ENCODE measurements at places on chromosomes 4 and X.

GRCh38 chr4:64729561-64729960, 320.3 kb upstream of the TECRL start:
- DNase-seq, result no peak

DNA sequence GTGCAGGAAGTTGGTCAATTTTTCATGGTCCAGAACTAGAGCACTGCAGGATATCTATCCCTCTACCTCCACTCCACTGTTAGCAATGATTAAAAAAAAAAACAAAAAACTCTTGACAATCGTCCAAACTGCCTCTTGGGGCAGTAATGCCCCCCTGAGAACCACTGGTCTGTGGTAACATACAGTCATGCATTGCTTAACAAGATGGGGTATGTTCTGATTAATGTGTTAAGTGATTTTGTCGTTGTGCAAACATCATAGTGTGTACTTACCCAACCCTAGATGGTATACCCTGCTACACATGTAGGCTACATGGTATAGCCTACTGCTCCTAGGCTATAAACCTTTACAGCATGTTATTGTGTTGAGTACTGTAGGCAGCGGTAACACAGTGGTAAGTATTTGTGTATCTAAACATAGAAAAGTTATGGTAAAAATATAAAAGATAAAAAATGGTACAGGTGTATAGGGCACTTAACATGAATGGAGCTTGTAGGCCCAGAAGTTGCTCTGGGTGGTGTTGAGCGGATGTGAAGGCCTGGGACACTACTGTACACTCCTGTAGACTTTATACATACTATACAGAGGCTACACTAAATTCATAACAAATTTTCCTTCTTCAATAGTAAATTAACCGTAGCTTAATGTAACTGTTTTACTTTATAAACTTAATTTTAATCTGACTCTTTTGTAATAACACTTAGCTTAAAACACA, 34.1 kb downstream of the ART3 start:
- DNase-seq, result no peak

DNA sequence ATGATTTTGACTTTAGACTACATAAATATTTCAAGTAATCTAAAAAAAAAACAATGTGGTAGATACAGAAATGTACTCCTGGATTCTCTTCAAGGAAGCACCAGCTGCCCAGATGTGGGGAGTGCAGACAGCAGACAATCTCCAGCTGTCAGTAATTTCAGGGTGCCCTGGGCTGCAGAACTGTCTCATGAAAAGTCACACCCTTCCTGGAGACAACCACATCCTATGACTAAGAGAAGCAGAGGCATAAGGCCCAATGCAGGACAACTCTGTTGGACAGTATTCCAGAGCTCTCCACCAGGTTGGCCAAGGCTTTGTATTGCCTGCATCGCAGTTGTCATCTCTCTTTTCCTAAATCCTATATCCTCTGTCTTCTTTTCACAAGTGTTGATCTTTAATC, 34.4 kb upstream of the BLTP1 start:
- DNase-seq, result no peak

DNA sequence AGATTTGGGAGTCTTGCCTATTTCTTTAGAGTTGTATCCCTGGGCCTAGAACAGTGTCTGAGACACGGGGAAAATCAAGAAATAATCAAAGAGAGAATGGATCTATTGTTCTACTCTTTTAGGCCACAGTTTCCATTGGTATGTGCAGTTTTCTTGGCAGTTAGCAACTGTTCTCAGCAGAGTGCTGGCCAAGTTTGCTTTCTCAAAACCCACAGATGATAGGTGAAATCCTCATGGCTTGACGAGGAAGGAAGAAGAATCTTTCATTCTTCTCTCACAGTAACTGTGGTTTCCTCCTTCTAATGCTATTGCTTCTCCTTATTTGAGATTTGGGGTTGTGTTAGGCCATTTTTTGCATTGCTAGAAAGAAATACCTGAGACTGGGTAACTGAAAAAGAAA, 42.2 kb downstream of the AGA start:
- no peak for DNase-seq

- DNase-seq, result no peak
Measured at GRCh38 chrX:42530027-42530426, 247.9 kb downstream of the PPP1R2C start.

DNA sequence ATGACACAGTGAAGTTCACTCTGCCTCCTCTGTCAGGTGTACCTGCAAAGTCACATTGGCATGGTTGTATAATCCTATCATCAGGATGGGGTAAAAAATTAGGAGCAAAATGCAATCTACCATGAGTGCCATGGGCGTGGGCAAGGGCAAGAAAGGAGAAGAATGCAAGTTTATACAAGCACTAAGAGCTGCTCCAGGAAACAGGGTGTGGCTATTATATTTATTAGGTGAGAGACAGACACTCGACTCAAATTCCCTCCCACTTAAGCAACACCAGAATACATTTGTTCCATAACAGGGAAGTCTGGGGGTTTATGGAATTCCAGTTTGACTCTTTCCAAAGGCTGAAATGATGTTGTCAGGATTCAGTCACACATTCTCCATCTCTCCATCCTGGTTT, 378.8 kb downstream of the BCOR start:
- no peak for DNase-seq

DNA sequence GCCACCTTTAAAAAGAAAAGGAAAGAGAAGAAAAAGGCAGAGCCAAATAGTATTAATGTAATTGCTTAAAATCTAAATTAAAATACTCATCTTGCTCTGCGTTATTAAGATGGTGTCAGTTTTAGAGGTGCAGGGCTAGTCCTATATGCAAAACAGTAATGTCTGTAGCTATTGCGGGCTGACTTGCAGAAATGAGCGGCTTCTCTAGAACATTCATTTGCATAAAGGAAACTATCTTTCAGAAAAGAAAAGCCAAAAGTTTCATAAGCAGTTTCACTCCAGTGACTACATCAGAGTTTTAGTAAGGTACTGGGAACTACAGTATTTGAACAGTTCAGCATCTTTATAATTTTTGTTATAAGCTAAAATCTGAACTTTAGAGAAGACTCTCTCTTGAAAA, 6.0 kb downstream of the SMAD1 start:
- DNase-seq, result no peak
